ENCODE measurements at places on chromosomes 1 and 21. TPM values are rescaled to one million over a fixed set of nuclear protein-coding genes. Genes with fewer than 3 reads are reported as not detected.

DNA sequence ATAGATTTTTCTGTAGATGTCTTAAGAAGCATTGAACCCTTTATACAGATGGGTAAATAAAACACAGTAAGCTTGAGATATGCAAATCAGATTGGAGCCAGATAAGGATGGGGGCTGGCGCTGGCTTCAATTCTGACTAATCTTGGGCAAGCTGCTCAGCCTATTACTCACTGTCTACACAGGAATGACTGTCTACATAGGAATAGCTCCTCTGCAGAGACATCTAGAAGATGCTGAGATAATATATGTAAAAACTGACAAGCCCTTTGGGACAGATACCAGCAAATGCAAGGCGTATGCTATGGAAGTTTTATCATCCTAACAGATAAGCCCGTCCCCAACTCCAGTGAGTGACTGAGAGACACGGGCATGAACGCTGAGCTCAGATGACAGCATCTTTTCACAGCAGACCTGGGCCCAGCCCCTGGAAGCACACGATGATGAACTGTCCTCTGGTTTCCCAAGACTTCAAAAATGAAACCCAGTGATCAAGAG, 1.7 kb downstream of the CLDN14 start:
- no peak for DNase-seq

DNA sequence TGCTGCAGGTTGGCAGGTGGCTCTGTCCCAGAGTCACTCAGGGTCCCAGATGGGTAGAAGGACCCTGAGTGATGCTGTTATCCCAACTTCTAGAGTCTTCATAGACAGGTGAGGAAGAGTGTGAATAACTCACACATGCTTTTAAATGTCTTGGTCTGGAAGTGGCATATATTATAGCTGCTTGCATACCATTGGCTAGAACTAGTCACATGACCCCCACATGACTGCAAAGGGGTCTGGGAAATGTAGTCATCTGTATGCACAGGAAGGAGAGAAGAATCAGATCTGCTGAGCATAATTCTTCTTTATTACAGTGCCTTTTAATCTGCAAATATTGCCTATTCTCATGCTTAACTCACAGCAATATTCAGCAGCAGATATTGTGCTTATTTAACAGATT, 28.2 kb upstream of the KLHDC7A start:
- no peak for DNase-seq

- DNase-seq: no peak
Observed at GRCh38 chr1:26158908-26159742, at the start of gene FAM110D. TSS of gene FAM110D (plus strand) at chr1:26159079. CDS start at chr1:26161292, 2,213 bp downstream.

Gene CRP
- not detected for total RNA-seq

Gene POU3F1
- total RNA-seq: not detected

Gene ACTL8
- not detected for total RNA-seq
